ENCODE measurements at places on chromosomes 12 and 14.

DNA sequence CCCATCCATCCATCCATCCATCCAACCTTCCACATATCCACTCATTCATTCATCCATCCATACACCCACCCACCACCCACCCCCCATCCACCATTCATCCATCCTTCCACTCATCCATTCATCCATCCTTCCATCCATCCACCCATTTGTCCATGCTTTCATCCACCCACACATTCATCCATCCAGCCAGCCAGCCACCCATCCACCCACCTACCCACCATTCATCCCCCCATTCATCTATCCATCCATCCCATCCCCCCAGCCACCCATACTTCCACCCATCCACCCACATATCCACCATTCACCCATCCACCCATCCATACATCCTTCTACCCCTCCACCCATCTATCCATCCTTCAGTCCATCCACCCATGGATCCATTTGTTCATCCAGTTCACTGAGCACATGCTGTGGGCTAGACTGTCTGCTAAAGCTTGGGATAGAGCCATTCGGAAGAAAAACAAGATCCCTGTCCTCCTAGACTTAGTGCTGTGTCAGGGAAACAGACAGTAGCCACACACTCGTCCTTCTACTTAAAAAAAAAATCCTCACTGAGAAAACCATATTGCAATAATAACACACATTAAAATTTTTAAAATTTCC lies 377.5 kb downstream of the ADGRD1 start:
- peaks cover 8% of the 10 kb centered on the region for H3K27me3 ChIP-seq
- no peaks in the 10 kb centered on the region for H3K4me1 ChIP-seq
- DNase-seq, result no peak
- H3K4me3 ChIP-seq, result no peak overlapping the region
- H3K27ac ChIP-seq, result no peak overlapping the region
- H3K36me3 ChIP-seq, result no peaks in the 10 kb centered on the region

- H3K36me3 ChIP-seq, result peaks cover 4% of the 10 kb centered on the region
- no peak for DNase-seq
- no peaks in the 10 kb centered on the region for H3K4me1 ChIP-seq
- H3K27ac ChIP-seq, result no peak overlapping the region
These were observed 20.4 kb downstream of the MAP3K9 start for GRCh38 chr14:70788898-70789297.

DNA sequence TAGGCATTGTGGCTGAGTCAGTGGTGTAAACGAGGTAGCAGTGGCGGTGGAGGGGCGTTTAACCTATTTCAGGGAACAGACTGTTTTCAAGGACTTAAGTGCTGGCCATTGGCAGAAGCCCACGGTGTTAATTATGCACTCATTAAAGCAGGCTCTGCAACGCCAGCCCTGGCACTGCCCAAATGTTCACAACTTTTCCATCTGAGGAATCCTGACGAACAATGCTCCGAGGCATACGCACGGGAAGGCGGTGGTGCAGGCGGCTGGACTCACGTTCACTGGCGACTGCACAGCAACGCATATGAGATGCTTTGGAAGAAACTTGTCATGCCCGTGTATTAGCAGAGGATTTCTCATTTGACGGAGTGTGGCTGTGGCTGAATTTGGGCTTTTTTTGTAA lies 70.6 kb upstream of the SLC24A4 start:
- H3K27ac ChIP-seq, result no peak overlapping the region
- no peaks in the 10 kb centered on the region for H3K36me3 ChIP-seq
- H3K4me3 ChIP-seq, result no peak overlapping the region
- no peak for DNase-seq
- no peaks in the 10 kb centered on the region for H3K4me1 ChIP-seq
- peaks cover 47% of the 10 kb centered on the region for H3K27me3 ChIP-seq

- DNase-seq, result no peak
- H3K36me3 ChIP-seq, result peaks cover 26% of the 10 kb centered on the region
- H3K27me3 ChIP-seq, result no peaks in the 10 kb centered on the region
- no peak overlapping the region for H3K27ac ChIP-seq
- no peak overlapping the region for H3K4me3 ChIP-seq
These were observed 59.5 kb downstream of the VEZT start for GRCh38 chr12:95277139-95277538.

GRCh38 chr12:26434299-26435068 lies 239.1 kb downstream of the SSPN start:
- peaks cover 10% of the 10 kb centered on the region for H3K36me3 ChIP-seq
- H3K27me3 ChIP-seq, result no peaks in the 10 kb centered on the region
- no peak overlapping the region for H3K27ac ChIP-seq
- DNase-seq, result no peak

- H3K4me3 ChIP-seq, result no peak overlapping the region
- H3K27me3 ChIP-seq, result peaks cover 5% of the 10 kb centered on the region
- no peaks in the 10 kb centered on the region for H3K36me3 ChIP-seq
- no peaks in the 10 kb centered on the region for H3K4me1 ChIP-seq
- no peak overlapping the region for H3K27ac ChIP-seq
- DNase-seq, result no peak
These were observed 61.4 kb upstream of the CMKLR1 start for GRCh38 chr12:108400481-108400880.

- H3K27me3 ChIP-seq, result no peaks in the 10 kb centered on the region
- H3K27ac ChIP-seq, result no peak overlapping the region
- H3K36me3 ChIP-seq, result peaks cover 3% of the 10 kb centered on the region
These were observed 4.8 kb upstream of the SNRNP35 start for GRCh38 chr12:123453165-123453564.

- H3K27me3 ChIP-seq, result no peaks in the 10 kb centered on the region
- no peak overlapping the region for H3K27ac ChIP-seq
- H3K4me1 ChIP-seq, result no peaks in the 10 kb centered on the region
- no peak overlapping the region for H3K4me3 ChIP-seq
- DNase-seq, result no peak
These were observed 99.9 kb downstream of the PPM1H start for GRCh38 chr12:62834971-62835547.

GRCh38 chr14:72516936-72517700 lies 376.8 kb downstream of the DPF3 start:
- no peaks in the 10 kb centered on the region for H3K27me3 ChIP-seq
- peak; percentile 83 for DNase-seq

DNA sequence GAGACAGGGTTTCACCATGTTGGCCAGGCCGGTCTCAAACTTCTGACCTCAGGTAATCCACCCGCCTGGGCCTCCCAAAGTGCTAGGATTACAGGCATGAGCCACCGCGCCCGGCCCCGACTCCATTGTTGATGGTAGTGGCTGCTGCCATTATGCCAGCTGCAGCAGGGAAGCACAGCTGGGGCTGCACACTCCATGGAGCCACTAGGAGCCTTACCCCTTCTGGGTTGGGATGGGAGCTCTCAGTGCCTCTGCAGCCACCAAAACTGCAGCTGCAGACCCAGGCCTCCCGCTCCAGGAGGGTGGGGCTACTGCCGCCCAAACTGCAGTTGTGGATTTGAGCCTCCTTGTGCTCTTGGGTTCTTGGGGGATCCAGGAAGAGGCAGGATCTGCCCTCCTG lies 25.9 kb downstream of the TCHP start:
- DNase-seq, result no peak
- no peaks in the 10 kb centered on the region for H3K27me3 ChIP-seq
- no peaks in the 10 kb centered on the region for H3K4me1 ChIP-seq
- H3K4me3 ChIP-seq, result no peak overlapping the region
- H3K36me3 ChIP-seq, result peaks cover 5% of the 10 kb centered on the region

DNA sequence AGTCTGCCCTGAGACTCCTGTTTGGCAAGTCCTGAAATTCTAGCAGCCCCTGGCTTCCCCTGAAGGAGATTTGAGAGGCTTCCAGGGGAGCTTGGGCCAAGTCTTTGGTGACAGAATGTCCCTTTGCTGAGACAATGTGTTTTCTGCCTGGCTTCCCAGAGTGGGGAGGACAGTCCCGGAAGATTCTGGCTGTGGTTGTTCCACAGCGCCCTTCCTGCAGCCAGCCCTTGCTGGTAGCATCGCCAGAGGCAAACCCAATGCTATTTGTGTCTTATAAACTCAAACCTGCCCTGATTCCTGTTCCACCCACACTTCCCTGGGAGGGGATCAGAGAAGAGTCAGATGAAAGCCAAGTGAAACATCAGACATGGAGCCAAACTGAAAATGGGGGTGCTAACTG lies 56.4 kb upstream of the OAS1 start:
- H3K36me3 ChIP-seq, result no peaks in the 10 kb centered on the region
- no peak overlapping the region for H3K27ac ChIP-seq
- no peak for DNase-seq

GRCh38 chr14:66804141-66804540 lies 296.2 kb downstream of the GPHN start:
- H3K4me1 ChIP-seq, result no peaks in the 10 kb centered on the region
- H3K36me3 ChIP-seq, result peaks cover 22% of the 10 kb centered on the region
- no peak for DNase-seq

DNA sequence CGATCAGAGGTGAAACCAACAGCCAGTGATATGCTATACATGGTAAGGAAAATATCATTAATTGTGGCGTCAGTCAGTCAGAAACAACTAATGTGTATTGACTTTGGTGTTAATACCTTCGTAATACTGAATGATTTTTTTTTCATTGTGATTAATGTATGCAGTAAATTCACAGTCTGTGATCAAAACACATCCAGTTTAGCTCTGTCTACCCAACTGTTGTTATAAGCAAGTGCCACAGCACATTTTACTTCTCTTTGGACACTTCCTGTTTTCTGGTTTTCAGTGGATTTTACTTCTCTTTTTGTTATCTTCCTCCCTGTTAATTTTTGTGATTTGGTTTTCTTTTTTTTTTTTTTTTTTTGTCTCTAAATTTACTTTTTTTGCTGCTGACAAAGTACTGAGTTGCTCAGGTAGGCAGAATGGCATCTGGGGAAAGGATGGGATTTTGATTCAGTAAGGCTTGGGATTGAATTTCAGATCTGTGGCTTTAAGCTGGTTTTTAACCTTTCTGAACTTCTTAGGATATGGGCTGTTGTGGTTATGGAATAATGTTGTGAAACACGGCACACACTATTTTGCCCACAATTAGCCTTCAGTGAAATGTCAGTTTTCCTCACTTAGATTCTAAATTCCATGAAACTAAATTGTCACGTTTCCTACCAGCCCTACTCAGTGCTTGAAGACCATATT lies 604 bp downstream of the GLIPR1 start:
- DNase-seq, result no peak
- peak overlapping the region; percentile 89 for H3K27ac ChIP-seq
- peak overlapping the region; percentile 93 for H3K4me3 ChIP-seq
- H3K27me3 ChIP-seq, result no peaks in the 10 kb centered on the region
- H3K4me1 ChIP-seq, result peaks cover 90% of the 10 kb centered on the region

- peaks cover 16% of the 10 kb centered on the region for H3K27me3 ChIP-seq
- no peak overlapping the region for H3K4me3 ChIP-seq
These were observed 9.1 kb upstream of the PLEKHH1 start for GRCh38 chr14:67523764-67524633.

Data from activated CD4-positive, alpha-beta T cell treated with anti-CD3 and anti-CD28 coated beads for 36 hours (primary cell).